ENCODE measurements at places on chromosomes 5 and 9.

- no peak for DNase-seq
Measured at GRCh38 chr5:57517250-57517649, 34.6 kb upstream of the ACTBL2 start.

GRCh38 chr5:26482076-26482809 lies 556.1 kb downstream of the CDH9 start:
- no peak for DNase-seq

- no peak for DNase-seq
Measured at GRCh38 chr5:26295541-26295940, 742.8 kb downstream of the CDH9 start.

- DNase-seq = no peak
Measured at GRCh38 chr9:121169094-121169601, 32.5 kb downstream of the RAB14 start.

DNA sequence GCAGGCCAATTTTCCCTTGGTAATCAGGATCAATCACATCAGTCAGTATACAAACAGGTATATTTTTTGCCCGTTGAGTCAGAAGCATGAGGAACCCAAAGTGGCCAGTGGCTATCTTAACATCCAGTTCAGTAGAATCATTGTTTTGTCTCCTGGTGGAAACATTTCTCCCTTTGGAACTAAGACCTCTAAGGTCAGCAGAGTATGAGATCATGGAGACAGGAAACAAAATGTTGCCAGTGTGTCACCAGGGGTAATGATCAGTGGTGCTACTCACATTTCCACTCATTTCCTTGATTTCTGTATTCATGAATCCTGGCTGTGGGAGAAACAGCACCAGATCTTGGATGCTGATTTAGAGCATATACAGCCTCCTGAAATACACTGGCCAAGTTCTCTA lies 553.0 kb downstream of the CSNK1G3 start:
- no peak for DNase-seq

- no peak for DNase-seq
Measured at GRCh38 chr9:121262423-121262822, 5.5 kb upstream of the GSN start.

GRCh38 chr5:83576341-83576740 lies 104.8 kb downstream of the VCAN start:
- no peak for DNase-seq

DNA sequence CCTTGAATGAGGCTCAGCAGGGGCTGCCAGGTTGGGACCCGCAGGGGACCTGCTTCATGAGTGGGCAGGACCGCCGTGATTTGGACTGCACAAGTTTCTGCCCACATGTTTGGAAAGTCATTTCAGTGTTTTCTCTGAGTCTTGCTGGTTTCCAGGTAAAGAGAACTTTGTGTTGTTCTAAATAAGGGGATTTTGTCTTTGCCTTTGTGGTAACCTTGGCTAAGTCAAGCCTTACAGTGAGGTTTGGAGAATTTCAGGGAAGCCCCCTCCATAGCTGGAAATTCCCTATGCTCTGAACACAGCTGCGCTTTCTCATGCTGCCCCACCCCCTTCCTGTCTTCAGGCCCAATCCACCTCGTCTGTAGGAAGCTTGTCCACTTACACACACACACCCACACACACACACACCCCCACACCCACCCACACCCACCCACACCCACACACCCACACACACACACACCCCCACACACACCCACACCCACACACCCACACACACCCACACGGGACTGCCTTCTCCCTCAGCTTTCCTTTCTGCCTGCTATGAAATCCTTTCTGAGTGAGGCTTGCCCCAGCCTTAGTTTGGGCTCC lies 270.1 kb downstream of the HSPA4 start:
- DNase-seq = no peak

DNA sequence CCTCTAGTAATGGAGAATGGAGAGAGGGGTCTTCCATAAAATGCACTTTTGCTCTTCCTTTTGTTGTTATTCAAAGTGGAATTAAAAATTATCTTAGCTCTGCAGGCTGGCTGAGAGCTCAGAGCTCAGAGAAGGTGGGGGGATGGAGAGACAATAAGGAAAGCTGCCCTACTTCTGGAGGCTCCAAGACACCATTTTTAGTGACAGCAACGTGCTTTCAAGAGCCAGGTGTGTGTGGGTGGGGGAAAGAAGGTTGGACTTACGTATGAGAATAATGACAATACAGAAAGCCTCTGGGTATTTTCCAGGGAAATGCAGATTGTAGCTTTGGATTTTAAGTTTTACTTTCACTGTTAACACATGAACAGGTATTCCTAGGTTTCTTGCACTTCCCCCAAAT lies 173.9 kb downstream of the TRPM3 start:
- no peak for DNase-seq

GRCh38 chr9:5361326-5362010 lies 21.8 kb upstream of the RLN1 start:
- DNase-seq = peak; percentile 29

DNA sequence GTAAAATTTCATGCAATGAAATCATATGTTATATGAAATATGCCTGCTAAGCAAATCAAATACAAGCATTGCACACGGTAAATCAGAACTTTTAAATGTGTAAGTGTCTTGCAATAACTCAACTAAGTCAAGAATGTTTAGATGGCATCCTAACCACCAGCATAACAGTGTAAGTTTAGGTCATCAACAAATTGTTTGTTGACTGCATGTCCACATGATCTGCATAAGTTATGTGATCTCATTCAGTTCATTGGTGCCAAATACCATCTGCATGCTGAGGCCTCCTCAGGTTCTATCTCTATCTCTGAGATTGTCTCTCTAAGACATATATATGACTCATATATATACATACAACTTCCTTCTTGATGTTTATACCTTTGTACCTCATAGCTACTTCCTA lies 159.6 kb upstream of the STK32A start:
- DNase-seq = no peak

DNA sequence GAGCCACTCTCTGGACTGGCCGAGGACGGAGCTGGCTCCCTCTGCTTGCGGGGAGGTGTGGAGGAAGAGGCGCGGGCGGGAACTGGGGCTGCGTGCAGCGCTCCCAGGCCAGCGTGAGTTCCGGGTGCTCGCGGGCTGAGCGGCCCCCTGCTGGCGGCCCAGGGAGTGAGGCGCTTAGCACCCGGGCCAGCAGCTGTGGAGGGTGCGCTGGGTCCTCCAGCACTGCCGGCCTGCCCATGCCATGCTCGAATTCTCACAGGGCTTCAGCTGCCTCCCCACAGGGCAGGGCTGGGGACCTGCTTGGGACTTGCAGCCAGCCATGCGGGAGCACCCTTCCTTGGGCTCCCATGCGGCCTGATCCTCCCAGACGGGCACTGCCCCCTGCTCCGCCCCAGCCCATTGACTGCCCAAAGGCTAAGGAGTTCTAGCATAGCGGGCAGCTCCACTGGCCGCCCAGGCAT lies 416.9 kb downstream of the MRPS30 start:
- DNase-seq = no peak

DNA sequence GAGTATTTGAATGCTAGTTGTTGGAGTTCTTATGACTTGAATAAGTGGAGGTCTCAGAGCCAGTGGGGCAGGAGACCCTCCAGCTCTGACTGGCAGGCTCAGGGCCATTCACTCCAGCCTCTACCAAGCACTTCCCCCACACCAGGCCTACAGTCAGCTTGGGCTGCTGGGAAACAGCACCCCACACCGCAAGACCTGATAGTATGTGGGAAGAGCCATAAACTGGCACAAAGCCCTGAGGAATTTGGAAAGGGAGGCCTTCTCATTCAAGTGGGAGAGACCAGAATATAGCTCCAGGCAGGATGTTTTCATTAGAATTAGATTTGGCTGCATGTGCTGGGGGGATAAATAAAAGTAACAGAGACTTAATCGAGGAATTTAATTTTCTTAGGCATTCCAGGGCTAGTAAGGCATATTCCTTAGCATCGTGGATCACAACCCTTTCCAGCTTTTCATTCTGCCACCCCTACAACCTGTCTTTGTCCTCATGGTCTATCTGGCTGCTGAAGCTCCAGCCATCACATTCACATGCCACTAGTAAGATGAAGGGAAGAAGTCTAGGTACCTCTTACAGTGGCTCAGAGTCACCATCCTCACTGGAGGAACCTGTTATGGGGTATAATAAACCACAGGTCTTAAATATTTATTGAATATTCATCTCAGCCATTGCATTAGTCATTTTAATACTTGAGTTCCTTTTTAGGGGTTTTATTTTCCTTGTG lies 47.5 kb downstream of the TMOD1 start:
- no peak for DNase-seq

DNA sequence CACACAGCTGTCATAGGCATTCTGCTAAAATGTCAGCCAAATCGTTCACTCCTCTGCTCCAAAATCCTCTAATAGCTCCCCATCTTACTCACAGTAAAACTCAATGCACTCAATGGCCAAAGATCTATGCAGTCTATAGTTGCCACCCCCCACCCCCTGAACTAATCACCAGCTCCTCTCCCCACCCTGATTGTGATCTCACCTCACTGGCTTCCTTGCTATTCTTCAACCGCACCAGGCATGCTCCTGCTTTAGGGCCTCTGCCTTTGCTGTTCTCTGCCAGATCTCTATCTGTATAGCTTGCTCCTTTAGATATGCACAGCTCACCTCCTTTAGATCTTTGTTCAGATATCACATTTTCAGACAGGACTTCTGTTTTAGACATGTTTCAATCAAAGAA lies 33.2 kb upstream of the SNX2 start:
- DNase-seq = peak; percentile 46

- DNase-seq = no peak
Measured at GRCh38 chr9:35048511-35048910, 23.9 kb downstream of the VCP start.

DNA sequence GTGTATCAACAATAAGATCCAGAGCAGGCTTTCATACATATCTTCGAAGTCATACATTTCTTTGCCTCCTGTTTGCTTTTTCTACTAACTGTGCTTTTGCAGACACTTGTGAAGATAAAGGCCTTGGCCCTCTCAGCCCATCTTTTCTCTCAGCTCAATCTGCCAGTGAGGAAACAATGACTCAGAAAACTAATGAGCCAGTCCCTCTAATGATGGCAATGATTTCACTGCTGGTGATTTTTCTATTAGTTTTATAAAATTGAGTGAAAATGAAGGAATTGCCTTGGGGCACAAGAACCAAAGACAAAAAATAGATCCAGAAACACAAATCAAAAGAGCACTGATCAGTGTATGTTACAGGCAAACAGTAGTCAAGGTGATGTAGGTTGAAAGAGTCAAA lies 167.7 kb upstream of the PPP2R2B start:
- no peak for DNase-seq

GRCh38 chr5:142688281-142688989 lies 2.5 kb upstream of the FGF1 start:
- DNase-seq = no peak

DNA sequence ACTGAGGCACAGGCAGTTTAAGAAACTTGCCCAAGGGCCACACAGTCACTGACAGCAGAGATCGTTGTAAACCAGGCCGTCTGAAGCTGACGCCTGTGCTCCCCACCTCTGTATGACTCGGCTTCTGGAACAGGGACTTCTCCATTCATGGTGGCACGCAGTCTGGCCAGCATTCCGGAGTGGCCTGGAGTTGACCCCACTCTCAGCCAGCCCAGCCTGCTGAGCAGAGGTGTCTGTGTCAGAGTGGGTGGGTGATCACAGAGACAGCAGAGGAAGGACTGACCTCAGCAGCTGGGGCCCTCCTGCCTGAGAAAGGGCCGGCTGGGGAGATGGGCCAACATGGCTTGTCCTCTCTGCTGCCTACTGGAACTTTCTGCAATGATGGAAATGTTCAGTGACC lies 12.6 kb downstream of the LRSAM1 start:
- DNase-seq = no peak

DNA sequence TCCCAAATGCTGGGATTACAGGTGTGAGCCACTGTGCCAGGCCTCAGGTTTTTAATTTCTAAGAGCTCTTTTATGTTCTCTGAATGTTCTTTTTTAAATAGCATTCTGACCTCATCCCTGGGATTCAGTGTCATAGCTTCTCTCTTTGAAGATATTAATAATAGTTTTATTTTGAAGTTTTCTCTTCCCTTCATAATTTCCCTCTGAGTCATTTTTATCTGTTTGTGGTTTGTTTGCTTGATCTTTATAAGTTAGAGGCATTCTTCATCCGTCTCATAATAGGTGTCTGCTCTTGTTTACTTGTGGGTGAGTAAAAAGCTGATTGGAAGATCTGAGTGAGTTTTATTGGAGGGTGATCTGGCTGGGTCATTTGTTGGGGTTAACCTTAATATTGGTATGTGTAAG lies 12.5 kb upstream of the MAMDC2 start:
- no peak for DNase-seq

GRCh38 chr5:139488260-139488659 lies 5.7 kb upstream of the STING1 start:
- DNase-seq = no peak

DNA sequence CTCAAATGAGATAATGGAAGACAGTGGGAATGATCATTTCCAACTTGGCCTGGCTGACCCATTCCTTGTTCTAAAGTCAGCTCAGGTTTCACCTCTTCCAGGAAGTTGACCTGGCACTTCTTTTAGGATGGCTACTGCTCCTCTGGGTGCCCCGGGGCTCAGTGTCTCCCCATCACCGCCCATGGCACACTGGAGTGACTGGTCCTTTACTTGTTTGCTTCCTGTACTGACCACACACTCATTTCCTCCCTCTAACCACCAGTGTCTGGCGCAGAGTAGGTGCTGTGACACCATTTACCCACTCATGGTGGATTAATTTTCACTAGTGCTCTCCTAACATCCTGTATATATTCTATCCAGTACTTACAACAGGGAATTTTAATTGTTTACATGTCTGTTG lies 183.5 kb downstream of the CDK5RAP2 start:
- no peak for DNase-seq

GRCh38 chr5:36403632-36404311 lies 102.1 kb upstream of the RANBP3L start:
- DNase-seq = peak; percentile 97

- DNase-seq = peak; percentile 86
Measured at GRCh38 chr9:125659954-125660353, 47.1 kb downstream of the MAPKAP1 start.

- no peak for DNase-seq
Measured at GRCh38 chr9:134600371-134600770, 41.2 kb upstream of the COL5A1 start.

- DNase-seq = no peak
Measured at GRCh38 chr9:77946969-77947620, 84.5 kb downstream of the GNAQ start.

DNA sequence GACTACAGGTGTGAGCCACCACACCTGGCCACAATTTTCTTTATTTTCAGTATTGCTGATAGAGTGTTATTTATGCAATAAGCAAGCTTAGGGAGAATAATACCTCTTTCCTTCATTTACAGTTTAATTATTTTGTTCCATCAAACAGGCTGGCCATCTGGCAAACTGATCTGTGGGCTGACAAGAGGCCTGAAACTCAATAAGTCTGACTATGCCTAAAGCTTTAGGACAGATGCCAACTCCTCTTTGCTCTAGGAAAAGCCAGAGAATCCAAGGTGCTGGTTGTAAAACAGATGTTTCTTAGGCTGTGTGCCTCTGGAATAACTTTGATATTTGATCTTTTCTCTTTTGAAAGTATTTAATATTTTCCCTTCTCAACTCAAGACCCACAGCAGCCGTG lies 98.4 kb downstream of the TARS1 start:
- no peak for DNase-seq

DNA sequence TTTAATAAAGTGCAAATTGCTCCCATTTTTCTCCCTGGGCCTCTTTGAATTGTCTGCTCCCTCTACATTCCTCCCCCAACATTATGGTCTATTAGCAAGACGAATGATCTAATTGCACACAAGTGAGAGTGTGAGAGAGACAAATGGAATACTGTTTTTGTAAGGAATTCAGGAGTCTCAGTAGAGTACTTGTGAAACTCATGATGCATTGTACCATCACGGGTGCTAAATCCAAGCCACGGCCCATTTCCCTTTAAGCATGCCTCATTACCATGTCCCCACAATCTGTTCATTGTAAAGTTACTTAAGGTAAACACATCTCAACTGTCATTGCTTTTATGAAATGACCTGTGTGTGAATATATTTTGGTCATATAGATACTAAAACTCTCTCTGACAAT lies 62.8 kb downstream of the CD180 start:
- no peak for DNase-seq

Measured in fibroblast of skin of scalp (primary cell).